Cerebellum (tissue), 4 donors: ENCODE measurements at places on chromosomes 13 and 19. TPM values are rescaled to one million over a fixed set of nuclear protein-coding genes. Genes with fewer than 3 reads are reported as not detected.

Gene FFAR2
- total RNA-seq, result not detected

Gene CABP5
- not detected for total RNA-seq

Gene ZNF835
- total RNA-seq, result 7.8 TPM

Gene ADPRHL1
- total RNA-seq, result 5.0 TPM

Gene GPR12
- total RNA-seq, result 25.2 TPM

Gene SRRM5
- 0.09 TPM for total RNA-seq

Gene C19orf18
- 0.45 TPM for total RNA-seq

DNA sequence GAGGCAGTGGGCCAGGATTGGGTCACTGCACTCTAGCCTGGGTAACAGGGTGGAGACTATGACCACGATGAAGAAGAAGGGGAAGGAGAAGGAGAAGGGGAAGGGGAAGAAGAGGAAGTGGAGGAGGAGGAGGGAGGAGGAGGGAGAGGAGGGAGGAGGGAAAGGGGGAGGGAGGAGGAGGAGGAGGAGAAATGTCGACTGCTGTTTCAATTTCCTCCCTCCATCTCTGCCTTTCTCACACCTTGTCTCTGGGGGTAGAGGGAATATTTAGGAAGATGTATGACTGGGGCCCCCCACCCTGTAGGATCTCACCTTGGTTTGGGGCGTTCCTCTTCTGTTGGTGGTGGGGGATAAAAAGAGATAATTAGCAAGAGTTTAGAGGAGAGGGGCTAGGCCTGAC, 3.8 kb downstream of the TNNT1 start:
- DNase-seq, result no peak

- no peak for DNase-seq
Observed at GRCh38 chr13:33164331-33164730, 121.2 kb downstream of the STARD13 start.

- no peak for DNase-seq
Observed at GRCh38 chr13:92187378-92187989, 789.1 kb downstream of the GPC5 start.

DNA sequence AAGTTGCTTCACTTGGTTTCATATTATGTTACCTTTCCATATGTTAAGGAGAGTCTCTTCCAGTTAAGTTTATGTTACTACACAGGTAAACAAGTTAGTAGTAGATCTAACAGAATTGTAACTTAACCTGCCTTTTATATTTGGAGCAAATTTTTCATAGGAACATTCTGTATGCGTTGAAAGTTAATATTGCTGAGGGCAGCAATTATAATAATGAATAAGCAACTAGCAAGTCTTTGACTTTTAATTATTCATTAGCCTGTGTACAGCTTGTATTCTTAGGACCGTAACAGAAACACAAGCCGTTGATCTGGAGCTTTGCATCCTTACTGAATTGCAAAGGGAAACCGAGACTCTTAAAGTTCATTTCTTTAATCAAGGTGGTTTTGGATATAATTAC, 11.6 kb downstream of the SUGT1 start:
- DNase-seq, result no peak

- no peak for DNase-seq
Observed at GRCh38 chr19:17035842-17036424, 9.3 kb upstream of the CPAMD8 start.

GRCh38 chr13:95677564-95678266, 776 bp downstream of the DNAJC3 start:
- no peak for DNase-seq
